ENCODE measurements at places on chromosomes 1 and 21. TPM values are rescaled to one million over a fixed set of nuclear protein-coding genes. Genes with fewer than 3 reads are reported as not detected.

The VHLL gene
- total RNA-seq = not detected

The OR2T11 gene
- total RNA-seq = 0.53 TPM

The ACOT11 gene
- 4.7 TPM for total RNA-seq

GRCh38 chr1:3902571-3903091 lies 2.6 kb upstream of the C1orf174 start:
- H3K4me1 ChIP-seq = peaks cover 14% of the 10 kb centered on the region
- peak; percentile 40 for DNase-seq
- no peaks in the 10 kb centered on the region for H3K36me3 ChIP-seq
- no peak overlapping the region for H3K27ac ChIP-seq
- no peaks in the 10 kb centered on the region for H3K27me3 ChIP-seq
- no peak overlapping the region for H3K4me3 ChIP-seq

DNA sequence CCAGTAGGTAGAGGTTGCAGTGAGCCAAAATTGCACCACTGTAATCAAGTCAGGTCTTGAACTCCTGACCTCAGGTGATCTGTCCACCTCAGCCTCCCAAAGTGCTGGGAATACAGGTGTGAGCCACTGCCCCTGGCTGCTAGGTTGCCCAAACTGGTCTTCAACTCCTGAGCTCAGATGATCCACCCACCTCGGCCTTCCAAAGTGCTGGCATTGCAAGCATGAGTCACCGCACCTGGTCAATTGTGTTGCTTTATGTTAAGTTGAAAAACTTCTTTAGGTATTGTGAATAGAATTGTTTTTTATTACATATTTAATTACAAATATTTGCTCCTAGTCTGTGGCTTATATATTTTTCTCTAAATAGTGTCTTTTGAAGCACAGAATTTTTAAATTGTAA lies 80.5 kb downstream of the PRKAB2 start:
- peaks cover 9% of the 10 kb centered on the region for H3K27me3 ChIP-seq

The FCN3 gene
- total RNA-seq = 2.3 TPM

DNA sequence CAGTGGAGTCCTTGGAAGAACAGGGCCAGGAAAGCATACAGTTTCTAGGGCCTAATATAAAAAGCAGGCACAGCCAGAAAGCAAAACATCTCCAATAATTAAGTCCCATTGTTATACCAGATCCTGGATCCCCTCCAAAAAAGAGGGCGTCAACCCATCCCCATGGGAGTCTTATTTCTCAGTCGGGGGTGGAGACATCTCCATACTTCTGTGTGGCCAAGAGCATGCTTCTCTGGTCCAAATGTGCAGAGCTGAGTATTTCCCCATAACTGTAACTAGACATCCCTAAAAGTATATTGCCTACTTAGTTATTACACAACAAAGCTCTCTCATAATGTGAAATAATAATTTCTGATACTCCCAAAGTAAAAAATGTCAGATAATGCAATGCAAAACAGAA lies 104.2 kb upstream of the SOX13 start:
- H3K4me3 ChIP-seq = no peak overlapping the region
- no peak overlapping the region for H3K27ac ChIP-seq
- DNase-seq = peak; percentile 65
- no peaks in the 10 kb centered on the region for H3K36me3 ChIP-seq
- no peaks in the 10 kb centered on the region for H3K27me3 ChIP-seq
- peaks cover 2% of the 10 kb centered on the region for H3K4me1 ChIP-seq

GRCh38 chr1:150295476-150295875 lies 1.8 kb downstream of the MRPS21 start:
- no peaks in the 10 kb centered on the region for H3K27me3 ChIP-seq
- H3K27ac ChIP-seq = no peak overlapping the region
- H3K36me3 ChIP-seq = peaks cover 40% of the 10 kb centered on the region
- no peak for DNase-seq
- peaks cover 17% of the 10 kb centered on the region for H3K4me1 ChIP-seq
- no peak overlapping the region for H3K4me3 ChIP-seq

The ADCY10 gene
- not detected for total RNA-seq

The SHE gene
- total RNA-seq = 5.5 TPM

DNA sequence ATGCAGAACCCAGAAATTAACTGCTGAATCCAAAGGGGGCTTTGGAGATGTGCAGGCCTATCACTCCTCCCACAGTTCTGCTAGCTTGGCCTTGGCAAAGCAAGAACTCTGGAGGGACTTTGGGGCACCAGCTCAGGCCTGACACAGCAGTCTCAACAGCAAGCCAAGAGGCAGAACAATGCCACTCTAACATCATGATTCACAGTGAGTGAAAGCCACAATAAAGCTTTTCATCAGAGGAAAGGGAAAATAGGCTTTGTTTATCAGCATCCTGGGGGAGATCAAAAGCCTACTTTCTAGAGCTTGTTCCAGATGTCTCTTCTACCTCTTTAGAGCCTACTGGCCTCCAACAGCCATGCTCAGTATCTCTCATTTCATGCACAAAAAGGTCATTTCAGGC lies 283.4 kb downstream of the KCNH1 start:
- H3K4me1 ChIP-seq = no peaks in the 10 kb centered on the region
- no peak for DNase-seq
- no peaks in the 10 kb centered on the region for H3K27me3 ChIP-seq
- H3K36me3 ChIP-seq = no peaks in the 10 kb centered on the region
- no peak overlapping the region for H3K27ac ChIP-seq

The ATP1A1 gene
- total RNA-seq = 565 TPM

GRCh38 chr1:183290628-183291027 lies 104.6 kb downstream of the LAMC2 start:
- peaks cover 23% of the 10 kb centered on the region for H3K4me1 ChIP-seq
- no peaks in the 10 kb centered on the region for H3K36me3 ChIP-seq
- no peaks in the 10 kb centered on the region for H3K27me3 ChIP-seq
- DNase-seq = no peak
- no peak overlapping the region for H3K4me3 ChIP-seq
- H3K27ac ChIP-seq = no peak overlapping the region

DNA sequence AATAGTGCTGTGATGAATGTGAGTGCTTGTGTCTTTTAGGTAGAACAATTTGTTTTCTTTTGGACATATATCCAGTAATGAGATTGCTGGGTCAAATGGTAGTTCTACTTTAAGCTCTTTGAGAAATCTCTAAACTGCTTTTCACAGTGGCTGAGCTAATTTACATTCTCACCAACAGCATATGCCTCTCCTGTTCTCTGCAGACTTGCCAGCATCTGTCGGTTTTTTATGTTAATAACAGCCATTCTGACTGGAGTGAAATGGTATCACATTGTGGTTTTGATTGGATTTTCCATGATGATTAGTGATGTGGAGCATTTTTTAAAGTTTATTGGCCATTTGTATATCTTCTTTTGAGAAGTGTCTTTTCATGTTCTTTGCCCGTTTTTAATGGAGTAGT lies 647.3 kb upstream of the ADAMTS5 start:
- no peaks in the 10 kb centered on the region for H3K27me3 ChIP-seq
- no peaks in the 10 kb centered on the region for H3K4me1 ChIP-seq
- no peak overlapping the region for H3K27ac ChIP-seq
- no peak overlapping the region for H3K4me3 ChIP-seq

The TRPM2 gene
- total RNA-seq = 3.4 TPM

The LGR6 gene
- 4.9 TPM for total RNA-seq

GRCh38 chr1:59136541-59137275 lies 160.2 kb upstream of the FGGY start:
- no peak overlapping the region for H3K27ac ChIP-seq
- no peaks in the 10 kb centered on the region for H3K36me3 ChIP-seq
- H3K27me3 ChIP-seq = no peaks in the 10 kb centered on the region
- H3K4me1 ChIP-seq = peaks cover 3% of the 10 kb centered on the region
- H3K4me3 ChIP-seq = no peak overlapping the region

DNA sequence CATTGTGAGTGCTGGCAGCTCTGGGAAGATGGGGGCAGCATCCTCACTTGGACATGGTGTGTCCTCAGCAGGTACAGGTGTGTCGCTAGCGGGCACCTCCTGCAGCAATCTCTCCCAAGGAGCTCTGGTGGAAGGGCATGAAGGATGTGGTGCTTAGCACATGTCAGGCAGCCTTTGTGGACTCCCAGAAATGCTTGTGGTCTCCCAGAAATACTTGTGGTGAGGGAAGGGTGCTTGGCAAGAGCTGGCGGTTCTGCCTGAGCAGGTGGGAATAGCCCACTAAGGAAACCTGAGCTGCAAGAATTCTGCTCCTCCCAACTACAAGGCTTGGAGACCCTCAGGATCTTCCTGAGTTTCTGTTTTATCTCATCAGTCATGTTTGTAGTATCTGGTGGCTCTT lies 371.6 kb downstream of the PRDM2 start:
- no peak overlapping the region for H3K4me3 ChIP-seq
- no peaks in the 10 kb centered on the region for H3K4me1 ChIP-seq
- no peak for DNase-seq
- no peak overlapping the region for H3K27ac ChIP-seq
- H3K36me3 ChIP-seq = no peaks in the 10 kb centered on the region
- no peaks in the 10 kb centered on the region for H3K27me3 ChIP-seq

DNA sequence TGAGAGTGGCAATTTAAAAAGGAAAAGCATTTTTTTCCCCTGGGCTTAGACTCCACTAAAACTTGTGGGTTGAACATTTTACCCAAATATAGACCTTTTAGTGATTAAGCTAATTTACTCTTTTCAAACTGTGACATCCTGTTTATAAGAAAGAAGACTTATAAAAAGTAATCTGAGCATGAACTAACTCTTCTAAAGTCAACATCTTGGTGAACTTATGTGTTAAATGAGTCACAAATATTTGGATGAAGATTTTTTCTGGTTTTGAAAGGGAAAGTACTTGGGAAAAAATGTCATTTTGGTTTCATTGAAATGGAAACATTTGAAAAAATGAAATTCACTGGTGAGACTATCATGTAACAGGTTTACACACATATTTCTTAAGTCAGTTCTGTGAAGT lies 109.8 kb downstream of the KCNK2 start:
- H3K36me3 ChIP-seq = no peaks in the 10 kb centered on the region
- peaks cover 4% of the 10 kb centered on the region for H3K4me1 ChIP-seq
- DNase-seq = no peak
- no peaks in the 10 kb centered on the region for H3K27me3 ChIP-seq
- peak overlapping the region; percentile 14 for H3K27ac ChIP-seq

The TRIM63 gene
- 1.4 TPM for total RNA-seq

- no peak overlapping the region for H3K4me3 ChIP-seq
- DNase-seq = no peak
- H3K27ac ChIP-seq = no peak overlapping the region
Observed at GRCh38 chr1:25255706-25256577, 8.7 kb upstream of the RSRP1 start.

GRCh38 chr1:23389837-23390321 lies 20.2 kb upstream of the ZNF436 start:
- H3K36me3 ChIP-seq = peaks cover 11% of the 10 kb centered on the region
- DNase-seq = no peak
- H3K27ac ChIP-seq = no peak overlapping the region

The CFHR5 gene
- not detected for total RNA-seq

DNA sequence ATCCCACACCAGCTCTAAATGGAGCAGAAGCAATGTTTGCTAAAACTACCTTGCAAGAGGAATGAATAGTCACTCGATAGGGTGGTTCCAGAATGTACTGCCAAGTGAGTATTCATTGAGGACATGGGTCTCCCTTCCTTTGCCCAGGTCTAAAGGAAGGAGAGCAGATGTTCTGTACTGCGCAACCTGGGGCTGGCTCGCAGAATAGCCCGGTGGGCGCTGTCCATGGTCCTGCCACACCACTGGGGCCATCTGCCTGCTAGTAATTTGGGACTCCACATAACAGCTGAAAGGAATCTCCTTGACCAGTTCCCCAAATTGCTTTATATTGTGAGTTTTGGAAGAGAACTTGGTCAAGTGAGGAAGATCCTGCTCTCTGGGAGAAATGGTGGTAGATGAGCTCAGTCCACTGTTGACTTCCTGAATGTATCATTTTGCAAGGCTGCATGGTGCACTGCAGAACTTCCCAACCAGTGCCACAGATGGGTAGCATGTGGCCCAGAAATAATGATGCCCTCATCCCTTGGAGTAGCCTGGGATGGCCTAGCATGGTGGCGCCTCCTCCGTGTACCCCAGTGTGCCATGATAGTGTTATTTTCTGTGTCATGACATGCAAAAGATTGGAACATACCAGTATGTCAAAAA lies 5.7 kb downstream of the SLC6A17 start:
- no peak overlapping the region for H3K4me3 ChIP-seq
- no peak overlapping the region for H3K27ac ChIP-seq
- peaks cover 55% of the 10 kb centered on the region for H3K27me3 ChIP-seq

The DEPDC1 gene
- 7.6 TPM for total RNA-seq

DNA sequence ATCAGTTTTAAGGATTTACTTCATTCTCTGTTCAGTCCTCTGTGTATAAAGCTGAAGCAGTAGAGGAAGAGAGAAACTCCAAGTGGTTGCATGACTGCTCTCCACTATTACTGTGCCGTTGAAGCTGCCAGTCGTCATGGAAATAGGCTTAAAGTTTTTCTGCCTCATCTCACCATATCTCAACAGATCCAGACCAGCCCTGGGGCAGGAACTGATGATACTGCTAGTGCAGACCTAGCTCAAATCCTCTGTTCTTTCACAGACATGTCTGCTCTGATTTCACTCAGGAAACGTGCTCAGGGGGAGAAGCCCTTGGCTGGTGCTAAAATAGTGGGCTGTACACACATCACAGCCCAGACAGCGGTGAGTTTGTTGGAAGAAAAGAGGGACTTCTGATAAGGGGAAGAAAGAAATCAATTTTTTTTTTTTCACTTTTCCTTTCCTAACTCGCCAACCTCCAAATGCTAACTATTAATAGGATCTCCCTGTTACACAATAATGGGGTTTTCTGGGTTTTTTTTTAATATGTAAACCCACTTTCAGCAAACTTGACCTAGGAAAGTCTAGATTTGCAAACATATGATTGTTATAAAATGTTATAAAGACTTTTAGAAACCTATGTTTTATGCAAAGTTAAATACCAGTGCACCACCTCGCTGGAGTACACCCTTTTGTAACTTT lies 22.2 kb upstream of the STRIP1 start:
- H3K4me1 ChIP-seq = no peaks in the 10 kb centered on the region
- no peak overlapping the region for H3K27ac ChIP-seq
- DNase-seq = no peak
- no peaks in the 10 kb centered on the region for H3K27me3 ChIP-seq
- no peak overlapping the region for H3K4me3 ChIP-seq

GRCh38 chr1:35574655-35575415 lies 1.7 kb downstream of the TFAP2E start:
- H3K27me3 ChIP-seq = peaks cover 13% of the 10 kb centered on the region
- no peaks in the 10 kb centered on the region for H3K36me3 ChIP-seq
- DNase-seq = no peak
- peaks cover 58% of the 10 kb centered on the region for H3K4me1 ChIP-seq

The ANGEL2 gene
- total RNA-seq = 27.9 TPM

The TRIM67 gene
- total RNA-seq = 0.21 TPM

The LEMD1 gene
- total RNA-seq = not detected

The DISC1 gene
- 4.1 TPM for total RNA-seq

DNA sequence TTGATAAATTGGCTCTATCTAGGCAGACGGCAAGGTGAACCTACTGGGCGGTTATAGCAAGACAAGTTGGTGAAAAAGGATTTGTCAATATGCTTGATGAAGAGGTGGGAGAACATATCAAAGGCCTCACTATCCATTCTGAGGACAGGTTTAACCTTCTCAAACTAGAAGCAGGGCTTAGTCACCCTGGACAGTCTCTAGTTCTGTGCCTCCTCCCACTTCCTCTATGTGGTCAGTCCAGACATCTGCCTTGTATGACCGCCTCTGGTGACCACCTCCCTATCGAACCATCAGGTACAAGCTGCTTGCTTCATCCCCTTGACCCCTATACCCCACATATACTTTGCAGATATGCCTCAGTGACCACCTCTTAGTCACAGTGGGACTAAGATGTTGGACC lies 2.3 kb upstream of the SCYL3 start:
- H3K27me3 ChIP-seq = no peaks in the 10 kb centered on the region
- no peaks in the 10 kb centered on the region for H3K36me3 ChIP-seq
- DNase-seq = no peak
- H3K4me3 ChIP-seq = no peak overlapping the region

- H3K36me3 ChIP-seq = no peaks in the 10 kb centered on the region
- DNase-seq = no peak
- peaks cover 2% of the 10 kb centered on the region for H3K27me3 ChIP-seq
- no peaks in the 10 kb centered on the region for H3K4me1 ChIP-seq
- no peak overlapping the region for H3K4me3 ChIP-seq
- H3K27ac ChIP-seq = no peak overlapping the region
Observed at GRCh38 chr1:101316799-101317198, 80.0 kb downstream of the S1PR1 start.
